ENCODE measurements at places on chromosomes 7 and 10. TPM values are rescaled to one million over a fixed set of nuclear protein-coding genes. Genes with fewer than 3 reads are reported as not detected.
A peak's percentile ranks its signal among the peaks of the same experiment; 100 is the strongest.

The LIPN gene
- total RNA-seq: not detected

GRCh38 chr7:4261601-4261960 lies 420.5 kb upstream of the FOXK1 start:
- no peak for DNase-seq

The GPC2 gene
- total RNA-seq: 3.2 TPM

DNA sequence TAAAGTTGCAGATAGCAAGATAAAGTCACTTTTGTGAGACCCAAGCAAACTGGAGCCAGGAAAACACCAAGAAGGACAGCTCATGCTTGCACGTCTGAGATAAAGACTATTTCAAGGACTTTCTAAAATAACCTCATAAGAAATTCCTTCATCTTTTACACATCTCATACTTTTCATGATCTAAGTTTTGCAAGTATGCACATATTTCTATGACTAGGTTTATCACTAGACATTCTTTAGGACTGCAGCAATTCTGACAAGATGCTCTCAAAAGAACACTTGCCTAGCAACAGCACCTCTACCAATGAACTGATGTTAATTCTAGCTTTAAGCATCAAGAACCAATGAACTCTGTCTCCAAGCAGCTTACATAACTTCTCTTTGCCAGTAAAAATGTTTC lies 457.6 kb downstream of the SEMA3D start:
- no peak for DNase-seq

The CAMK2B gene
- 0.05 TPM for total RNA-seq

The PDE6C gene
- total RNA-seq: not detected

DNA sequence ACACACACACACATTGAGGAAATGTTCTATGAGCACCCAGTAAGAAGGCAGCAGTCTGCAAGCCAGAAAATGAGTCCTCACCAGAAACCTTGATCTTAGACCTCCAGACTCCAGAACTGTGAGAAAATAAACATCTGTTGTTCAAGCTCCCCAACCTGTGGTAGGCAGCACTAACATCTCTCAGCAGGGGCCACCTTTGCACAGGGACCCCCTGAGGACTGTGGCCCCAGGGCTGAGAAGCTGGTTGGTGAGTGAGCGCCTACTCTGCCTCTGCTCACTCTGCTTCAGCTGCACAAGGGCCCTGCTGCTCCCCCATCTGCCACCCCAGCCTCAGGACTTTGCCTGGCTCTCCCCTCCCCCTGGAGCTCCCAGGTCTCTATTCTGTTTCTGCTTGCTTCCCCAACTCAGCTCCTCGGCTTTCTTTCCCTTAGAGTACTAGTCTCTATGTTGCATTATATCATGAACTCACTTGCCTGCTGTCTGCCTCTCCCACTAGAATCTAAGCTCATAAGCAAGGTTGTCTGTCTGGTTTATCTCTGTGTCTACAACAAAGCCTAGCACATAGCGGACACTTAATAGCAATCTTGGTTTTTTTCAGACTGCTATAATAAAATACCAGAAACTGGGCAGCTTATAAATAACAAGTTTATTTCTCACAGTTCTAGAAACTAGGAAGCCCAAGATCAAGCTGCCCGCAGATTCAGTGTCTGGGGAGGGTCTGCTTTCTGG lies 40.4 kb upstream of the PRLHR start:
- no peak for DNase-seq

DNA sequence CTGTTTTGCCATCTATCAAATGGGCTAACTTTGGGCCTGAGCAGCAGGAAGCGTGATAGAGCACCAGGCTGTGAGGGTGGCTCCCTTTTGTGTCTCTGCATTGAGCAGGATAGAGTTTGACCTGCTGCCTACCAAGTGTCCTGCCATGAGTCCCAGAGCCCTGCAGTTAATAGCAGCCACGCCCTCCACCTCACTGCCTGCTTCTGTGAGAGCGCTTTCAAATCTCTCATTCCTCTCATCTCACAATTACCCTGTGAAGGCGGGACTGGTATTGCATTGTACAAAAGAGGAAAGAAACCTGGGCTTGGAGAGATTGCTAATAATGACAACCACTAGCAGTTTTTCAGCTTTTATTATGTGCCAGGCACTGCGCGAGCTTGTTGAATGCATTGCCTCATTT lies 39.9 kb downstream of the UNC5B start:
- no peak for DNase-seq

- no peak for DNase-seq
Observed at GRCh38 chr10:49600781-49601400, 9.2 kb upstream of the SLC18A3 start.

- no peak for DNase-seq
Observed at GRCh38 chr10:71270301-71271220, 48.5 kb upstream of the SLC29A3 start.

DNA sequence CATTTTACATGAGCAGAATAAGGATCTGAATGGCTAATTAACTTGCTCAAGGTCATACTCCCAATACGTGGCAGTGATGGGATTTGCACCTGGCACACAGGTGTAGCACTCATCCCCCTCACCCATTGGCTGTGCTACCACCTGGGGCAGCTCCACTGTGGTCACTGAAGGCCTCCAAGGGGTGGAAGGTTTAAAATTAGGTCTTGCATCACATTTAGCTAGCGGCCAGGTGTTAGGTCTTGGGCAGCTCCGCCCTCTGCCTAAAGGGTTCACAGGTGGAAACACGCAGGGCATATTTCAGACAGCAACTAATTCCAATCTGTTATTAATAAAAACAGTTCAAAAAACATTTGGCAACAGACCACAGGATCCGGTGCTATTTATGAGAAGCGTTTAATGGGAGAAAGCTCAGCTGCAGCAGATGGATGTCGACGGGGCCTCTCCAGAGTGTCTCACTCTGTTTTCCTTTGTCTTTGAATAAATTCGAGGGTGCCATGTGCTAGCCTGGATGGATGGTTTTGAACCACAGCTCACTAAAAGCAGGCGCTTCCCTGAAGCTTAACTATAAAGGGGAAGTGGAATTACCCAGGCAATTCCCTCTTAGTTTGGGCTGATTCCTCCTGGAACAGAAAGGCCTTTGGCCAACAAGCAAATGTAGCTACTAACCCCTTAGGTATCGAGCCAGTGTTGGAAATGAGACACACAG lies 1017.6 kb downstream of the TYW1 start:
- DNase-seq: no peak

DNA sequence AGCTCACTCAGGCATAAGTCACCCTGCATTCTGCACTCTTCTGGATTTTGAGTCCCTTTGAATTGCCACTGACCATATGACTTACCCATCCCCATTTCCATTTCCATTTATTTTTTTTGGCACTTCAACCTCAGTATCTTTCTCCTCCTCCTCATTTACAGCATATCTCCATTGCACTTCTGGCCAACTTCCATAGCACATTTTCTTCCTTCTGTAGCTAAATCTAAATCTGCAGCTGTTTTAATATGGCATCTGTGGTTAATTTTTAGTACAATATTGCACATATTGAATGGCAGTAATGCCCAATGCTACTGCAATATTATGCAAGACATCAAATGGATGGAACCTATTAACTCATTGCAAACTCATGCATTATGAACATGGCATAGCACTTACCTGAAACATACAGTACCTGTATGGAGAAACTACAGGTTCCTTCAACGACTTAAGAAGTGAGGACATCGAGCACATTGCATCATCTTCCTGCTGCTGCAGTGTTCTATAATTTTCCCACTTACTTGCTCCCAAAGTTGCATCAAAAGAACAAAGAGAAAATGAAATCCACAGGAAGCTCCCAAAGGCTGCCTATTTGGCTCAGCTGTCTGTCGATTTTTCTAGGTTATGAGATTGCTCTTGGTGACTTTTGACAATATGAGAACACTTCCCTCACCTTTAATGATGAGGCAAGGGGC lies 55.7 kb downstream of the LRRTM3 start:
- DNase-seq: no peak

GRCh38 chr7:156219307-156220077 lies 407.2 kb upstream of the SHH start:
- DNase-seq: no peak

- no peak for DNase-seq
Observed at GRCh38 chr10:44362866-44363711, 21.8 kb downstream of the CXCL12 start.

- DNase-seq: no peak
Observed at GRCh38 chr10:130800281-130800680, 511.2 kb downstream of the TCERG1L start.

The PFKFB3 gene
- total RNA-seq: 49.9 TPM

The ACHE gene
- total RNA-seq: 2.0 TPM

The AKR1C1 gene
- total RNA-seq: 0.15 TPM

The PAPSS2 gene
- 63.9 TPM for total RNA-seq

The DIP2C gene
- 13.5 TPM for total RNA-seq

DNA sequence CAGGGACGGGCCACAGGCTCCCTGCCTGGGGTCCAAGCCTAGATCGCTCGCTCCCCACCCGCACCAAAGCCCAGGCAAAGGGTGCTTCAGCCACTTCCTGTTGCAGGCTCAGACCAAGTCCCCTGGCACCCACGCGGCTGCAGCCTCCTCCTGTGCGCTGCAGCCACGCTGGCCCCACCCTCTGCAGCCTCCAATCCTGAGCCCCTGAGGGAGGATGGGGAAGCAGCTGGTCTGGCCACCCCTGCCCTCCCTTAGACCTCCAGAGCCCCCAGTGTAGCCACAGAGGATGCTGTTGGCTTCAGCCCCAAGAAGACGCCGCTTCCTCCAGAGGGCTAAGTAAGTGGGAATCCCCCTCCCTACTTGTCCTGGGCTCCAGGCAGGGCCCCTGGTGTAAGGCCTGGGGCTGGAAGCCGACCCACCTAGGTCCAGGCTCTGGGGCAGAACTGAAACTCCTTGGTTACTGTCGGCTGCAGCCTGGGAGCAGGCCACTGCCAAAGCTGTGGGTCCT lies 9.4 kb downstream of the LIMK1 start:
- no peak for DNase-seq

The C7orf57 gene
- 0.64 TPM for total RNA-seq

GRCh38 chr10:91957091-91957490 lies 33.5 kb downstream of the BTAF1 start:
- DNase-seq: no peak

DNA sequence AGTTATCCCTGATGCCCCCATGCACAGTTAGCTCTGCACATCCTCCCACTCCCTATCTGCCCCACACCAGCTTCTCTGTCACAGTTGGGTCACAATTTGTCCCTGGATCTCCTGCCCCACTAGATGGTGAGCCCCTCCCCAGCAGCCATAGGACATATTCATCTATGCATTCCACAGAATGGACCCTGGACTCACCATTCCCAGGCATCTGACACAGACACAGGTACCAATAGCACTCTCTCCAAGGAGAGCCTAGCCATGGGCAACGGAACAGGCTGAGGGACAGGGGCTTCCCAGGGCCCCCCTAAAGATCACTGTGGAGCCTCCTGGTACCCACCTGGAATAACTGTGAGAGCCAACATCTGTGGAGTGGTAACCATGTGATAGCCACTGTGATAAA lies 34.7 kb upstream of the EEPD1 start:
- DNase-seq: no peak

DNA sequence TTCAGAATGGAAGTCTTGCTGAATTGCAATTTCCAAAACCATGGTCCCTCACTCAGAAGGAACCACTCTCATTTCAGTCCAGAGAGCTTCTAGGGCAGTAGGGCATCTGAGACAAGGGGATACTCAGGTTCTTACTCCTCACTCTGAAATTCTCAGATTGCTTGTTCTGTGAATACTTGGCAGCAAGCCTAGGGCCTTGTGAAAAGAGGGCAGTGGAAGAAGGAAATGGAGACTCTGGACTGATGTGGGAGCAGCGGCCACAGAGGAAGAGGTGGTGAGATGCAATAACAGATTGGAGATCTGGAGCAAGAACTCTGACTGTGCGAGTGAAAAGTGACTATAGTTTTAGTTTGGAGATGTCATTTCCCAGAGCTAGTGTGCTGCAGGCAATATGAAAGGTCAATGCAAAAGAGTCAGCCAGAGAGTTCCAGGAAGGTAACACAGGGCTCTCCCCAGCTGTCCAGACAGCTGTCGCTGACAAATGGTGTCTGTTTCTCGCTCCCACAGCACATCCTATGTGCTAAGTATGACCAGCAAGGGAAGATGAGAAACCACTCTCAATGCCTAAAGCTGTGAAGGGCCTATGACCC lies 291.6 kb upstream of the KIAA1217 start:
- DNase-seq: no peak

The INA gene
- total RNA-seq: 4.3 TPM

The WIPF3 gene
- not detected for total RNA-seq

The DENND2A gene
- 5.3 TPM for total RNA-seq

- DNase-seq: no peak
Observed at GRCh38 chr10:113178771-113179170, 228.7 kb downstream of the TCF7L2 start.

DNA sequence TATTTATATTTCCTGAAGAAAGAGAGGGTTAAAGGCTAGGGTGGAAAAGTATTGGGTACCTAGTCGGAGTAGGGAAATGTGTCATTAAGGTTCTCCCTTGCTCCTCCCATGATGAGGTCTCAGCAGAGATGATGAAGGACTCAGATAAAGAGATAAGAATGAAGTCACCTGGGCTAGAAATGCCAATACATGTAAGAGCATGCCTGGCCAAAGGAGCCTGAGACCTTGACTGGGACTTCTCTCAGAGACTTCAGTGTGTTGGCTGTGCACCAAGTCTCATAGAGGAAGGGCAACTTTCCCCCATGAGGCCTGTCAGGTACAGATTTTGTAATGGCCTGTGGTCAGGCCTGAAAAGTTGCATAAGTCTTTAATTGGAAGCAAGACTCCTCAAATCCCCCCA lies 361.0 kb upstream of the CDC14C start:
- DNase-seq: no peak

The PRSS2 gene
- 3.0 TPM for total RNA-seq

DNA sequence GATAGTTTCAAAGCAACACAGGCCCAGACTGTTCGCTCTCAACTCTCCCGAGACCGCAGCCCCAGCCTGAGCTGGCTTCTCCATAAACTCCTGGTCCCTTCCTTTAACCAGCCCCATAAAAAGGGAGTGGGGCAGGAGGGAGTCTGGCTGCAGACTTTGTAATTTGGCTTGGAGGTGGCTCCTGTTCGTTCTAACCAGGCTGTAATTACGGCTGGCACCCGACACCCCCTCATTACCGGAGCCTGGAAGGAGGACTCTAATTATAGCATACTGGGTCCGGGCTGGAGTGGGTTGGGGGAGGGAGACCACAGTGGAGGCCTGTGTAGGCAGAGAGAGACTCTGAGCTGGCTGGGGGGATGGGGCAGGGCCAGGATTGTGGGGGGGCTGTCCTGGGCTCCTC lies 49.7 kb downstream of the UNC5B start:
- no peak for DNase-seq

The LRRC18 gene
- not detected for total RNA-seq

- DNase-seq: no peak
Observed at GRCh38 chr7:66357087-66357486, 152.0 kb downstream of the TPST1 start.

GRCh38 chr7:138842111-138842510 lies 44.1 kb upstream of the ATP6V0A4 start:
- DNase-seq: peak; percentile 20

The HMX3 gene
- not detected for total RNA-seq

GRCh38 chr7:158472596-158472995 lies 115.0 kb downstream of the PTPRN2 start:
- DNase-seq: no peak

DNA sequence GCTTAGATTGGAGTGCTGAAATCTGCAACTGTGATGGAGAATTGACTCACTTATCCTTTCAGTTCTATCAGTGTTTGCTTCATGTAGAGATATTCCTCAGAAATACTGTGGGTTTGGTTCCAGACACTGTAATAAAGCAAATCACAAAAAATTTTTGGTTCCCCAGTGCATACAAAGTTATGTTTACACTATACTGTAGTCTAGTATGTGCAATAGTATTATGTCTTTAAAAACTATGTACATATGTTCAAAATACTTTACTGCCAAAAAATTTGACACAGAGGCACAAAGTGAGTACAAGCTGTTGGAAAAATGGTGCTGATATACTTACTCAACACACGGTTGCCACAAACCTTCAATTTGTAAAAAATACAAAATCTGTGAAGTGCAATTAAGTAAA lies 112.5 kb downstream of the EPC1 start:
- DNase-seq: no peak
